ENCODE measurements at places on chromosomes 11 and 22.
A peak's percentile ranks its signal among the peaks of the same experiment; 100 is the strongest.

GRCh38 chr22:47219789-47220188 lies 457.3 kb downstream of the TBC1D22A start:
- no peak for DNase-seq

- no peak for DNase-seq
These were observed 21.6 kb upstream of the C11orf96 start for GRCh38 chr11:43920598-43921419.

- DNase-seq, result peak; percentile 66
These were observed at the start of gene LMO1 for GRCh38 chr11:8263769-8264410. Gene LMO1 (minus strand): TSS chr11:8263878. CDS start chr11:8263362, 516 bp downstream.

- DNase-seq, result no peak
These were observed 42.3 kb upstream of the LINC01488 start for GRCh38 chr11:69439127-69439526.

All from stimulated activated CD4-positive, alpha-beta T cell treated with anti-CD3 and anti-CD28 coated beads, Interleukin-15, amount 100 ng/mL, for 1 hour (primary cell).